Mucosa of descending colon (tissue), 3 donors: ENCODE measurements at places on chromosomes 5 and 9.

GRCh38 chr5:173888473-173889131, 453 bp downstream of the CPEB4 start:
- DNase-seq, result peak; percentile 63

GRCh38 chr9:137446851-137447471, 5.8 kb upstream of the ENTPD8 start:
- DNase-seq, result peak; percentile 32

GRCh38 chr9:129547869-129548570, 72.9 kb downstream of the C9orf50 start:
- DNase-seq, result no peak

DNA sequence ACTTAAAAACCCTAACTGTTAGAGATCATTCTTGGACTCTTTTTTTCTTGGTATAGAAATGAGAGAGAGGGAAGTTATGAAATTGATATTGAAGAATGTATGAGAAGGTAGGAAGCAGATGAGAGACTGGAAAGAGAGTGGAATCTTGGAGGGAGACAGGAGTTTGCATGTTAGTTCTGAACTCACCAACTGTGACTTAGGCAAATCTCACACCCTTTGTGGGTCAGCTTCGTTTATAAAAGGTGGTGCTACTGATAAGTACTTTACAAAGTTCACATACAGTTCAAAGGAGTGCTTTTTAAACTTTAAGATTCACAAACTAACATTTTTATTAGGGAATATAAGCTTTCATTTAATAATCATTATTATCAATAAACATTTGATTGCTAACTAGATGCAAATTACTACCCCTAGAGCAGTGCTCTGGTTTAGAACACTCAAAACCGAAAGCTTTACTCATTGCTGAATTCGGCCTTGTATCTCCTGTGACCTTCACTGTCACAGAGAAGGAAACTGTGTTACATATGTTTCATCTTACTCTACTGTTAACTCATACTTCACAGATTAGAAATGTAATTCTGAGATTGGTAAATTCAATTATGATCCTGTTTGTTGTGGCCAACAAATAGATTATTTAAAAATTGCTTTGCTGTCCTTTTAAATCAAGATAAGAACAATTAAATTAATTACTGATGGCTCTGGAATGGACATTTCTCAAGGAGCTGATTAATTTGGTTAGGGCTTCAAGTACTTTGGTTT, 143.2 kb downstream of the RMI1 start:
- no peak for DNase-seq

DNA sequence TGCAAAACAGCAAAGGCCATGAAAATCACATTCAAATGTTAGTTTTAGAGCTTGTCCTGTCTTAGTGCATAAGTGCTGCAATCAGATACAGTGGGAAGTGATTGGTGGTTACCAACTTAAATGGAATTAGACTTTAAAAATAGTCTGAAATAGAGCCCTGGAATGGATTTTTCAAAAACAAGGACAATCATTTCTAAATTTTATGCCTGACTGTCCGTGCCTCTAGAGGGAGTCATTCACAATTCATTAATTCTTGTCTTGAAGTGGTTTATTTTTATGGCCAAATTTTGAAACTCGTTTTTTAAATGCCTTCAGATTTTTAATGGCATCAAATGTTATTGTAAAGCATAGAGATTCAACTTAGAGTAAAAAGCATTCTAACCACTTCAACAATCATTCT, 561.8 kb upstream of the DAB2 start:
- DNase-seq, result no peak

GRCh38 chr9:124894741-124895170, 32.8 kb downstream of the ARPC5L start:
- DNase-seq, result no peak

DNA sequence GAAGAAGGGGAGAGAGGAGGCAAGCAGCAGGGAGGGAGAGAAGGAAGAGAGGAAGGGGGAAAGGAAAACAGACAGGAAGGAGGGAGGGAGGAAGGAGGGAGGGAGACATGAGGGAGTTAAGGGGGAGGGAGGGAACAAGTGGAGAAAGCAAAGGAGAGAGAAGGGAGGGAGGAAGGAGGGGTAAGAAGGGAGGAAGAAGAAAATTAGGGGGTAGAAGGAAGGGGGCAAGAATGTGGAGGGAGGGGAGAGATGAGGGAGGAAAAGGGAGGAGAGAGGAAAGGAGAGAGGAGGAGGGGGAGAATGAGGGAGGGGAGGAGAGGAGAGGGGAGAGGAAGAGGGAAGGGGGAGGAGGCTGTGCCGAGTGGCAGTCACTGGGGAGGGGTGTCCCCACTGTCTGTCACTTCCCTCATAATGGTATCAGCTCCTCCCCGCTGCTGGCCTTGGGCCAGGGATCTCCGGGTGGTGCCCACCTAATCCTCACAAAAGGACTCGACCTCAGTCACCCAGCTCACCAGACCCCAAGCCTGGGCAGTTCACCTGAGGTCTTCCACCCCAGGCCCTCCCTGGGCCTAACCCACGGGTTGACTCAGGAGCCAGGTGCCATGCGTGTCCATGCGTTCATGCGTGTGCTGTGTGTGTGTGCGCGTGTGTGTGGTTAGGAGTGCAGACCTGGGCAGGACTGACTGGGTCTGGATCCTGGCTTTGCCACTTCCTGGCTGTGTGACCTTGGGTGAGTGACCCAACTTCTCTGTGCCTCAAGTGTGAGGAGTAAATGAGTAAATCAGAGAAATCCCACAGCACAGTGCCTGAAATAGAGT, 18.1 kb downstream of the C9orf50 start:
- peak; percentile 49 for DNase-seq

DNA sequence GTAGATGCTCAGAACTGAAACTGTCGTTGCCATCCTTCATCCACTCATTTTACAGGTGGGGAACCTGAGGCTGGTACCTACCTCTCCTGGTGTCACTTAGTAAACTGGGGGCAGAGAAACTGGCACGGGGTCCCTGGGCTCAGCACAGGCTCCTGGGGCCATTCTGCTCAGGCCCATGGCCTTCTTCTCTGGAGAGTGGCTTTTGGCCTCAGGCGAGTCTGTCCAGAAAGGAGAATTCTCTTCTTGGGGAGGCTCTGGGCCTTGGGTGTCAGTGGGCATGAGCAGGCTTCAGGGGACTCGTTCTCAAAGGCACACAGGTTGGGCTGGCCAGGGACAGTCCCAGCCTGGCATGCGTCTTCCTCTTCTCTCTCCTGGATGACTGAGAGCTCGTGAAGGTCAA, 24.6 kb downstream of the COL5A1 start:
- DNase-seq, result no peak

- DNase-seq, result peak; percentile 70
Observed at GRCh38 chr9:113519426-113520108, 56.0 kb downstream of the RGS3 start.

GRCh38 chr5:88813244-88813643, 69.7 kb downstream of the MEF2C start:
- DNase-seq, result no peak

GRCh38 chr5:124333298-124333979, 413.0 kb downstream of the ZNF608 start:
- peak; percentile 24 for DNase-seq

DNA sequence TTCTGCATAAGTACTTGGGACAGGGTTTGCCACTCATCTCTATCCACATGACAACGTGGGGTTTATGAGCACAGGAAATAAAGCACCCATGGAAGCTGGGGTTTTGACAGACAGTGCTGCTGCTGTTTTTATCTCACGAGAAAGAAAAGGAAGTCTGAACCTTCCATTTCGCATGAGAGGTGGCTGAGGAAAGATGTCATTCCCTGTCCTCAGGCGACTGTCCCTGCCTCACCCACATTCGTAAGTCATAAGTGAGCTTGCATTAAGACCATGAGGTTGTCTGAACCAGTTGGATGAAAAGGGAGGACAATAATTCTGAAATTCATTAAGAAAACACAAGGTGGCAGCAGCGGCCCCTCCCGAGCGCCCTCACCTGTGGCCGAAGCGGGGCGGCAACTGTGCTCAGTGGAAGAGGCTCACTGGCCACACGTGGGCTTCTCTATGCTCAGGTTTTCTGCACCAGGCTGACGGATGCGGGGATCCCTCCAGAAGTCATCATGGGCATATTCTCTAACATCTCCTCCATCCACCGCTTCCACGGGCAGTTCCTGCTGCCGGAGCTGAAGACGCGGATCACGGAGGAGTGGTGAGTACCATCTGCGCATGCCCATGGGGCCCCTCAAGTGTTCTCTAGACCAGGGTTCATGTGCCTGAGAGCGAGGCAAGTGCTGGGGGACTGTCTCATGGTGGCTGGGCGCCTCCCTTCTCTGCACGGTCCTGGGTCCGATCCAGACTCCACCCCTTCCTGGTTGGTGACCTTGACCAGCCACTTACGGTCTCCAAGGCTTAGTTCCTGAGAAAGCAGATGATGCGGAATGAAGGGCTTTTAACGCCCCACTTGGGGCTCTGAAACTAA, 54.7 kb upstream of the SUSD3 start:
- DNase-seq, result no peak

DNA sequence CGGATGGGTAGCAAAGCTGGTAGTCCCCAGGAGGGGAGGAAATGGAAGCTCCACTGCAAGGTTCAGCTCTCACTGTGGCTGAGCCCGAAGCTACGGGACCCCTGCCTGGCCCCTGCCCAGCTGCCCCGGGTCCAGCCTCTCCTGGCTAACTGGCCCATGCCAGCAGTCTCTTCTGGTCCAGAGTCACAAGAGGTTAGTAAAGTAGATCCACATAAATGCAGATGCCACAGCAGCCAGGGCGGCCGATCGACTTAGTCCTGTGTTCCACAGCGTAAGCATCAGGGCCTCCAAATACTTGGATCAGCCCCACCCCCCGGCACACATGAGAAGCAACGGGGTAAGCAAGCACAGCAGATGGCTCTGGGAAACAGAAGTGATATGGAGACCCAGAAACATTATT, 42.1 kb downstream of the MRPL36 start:
- DNase-seq, result no peak

DNA sequence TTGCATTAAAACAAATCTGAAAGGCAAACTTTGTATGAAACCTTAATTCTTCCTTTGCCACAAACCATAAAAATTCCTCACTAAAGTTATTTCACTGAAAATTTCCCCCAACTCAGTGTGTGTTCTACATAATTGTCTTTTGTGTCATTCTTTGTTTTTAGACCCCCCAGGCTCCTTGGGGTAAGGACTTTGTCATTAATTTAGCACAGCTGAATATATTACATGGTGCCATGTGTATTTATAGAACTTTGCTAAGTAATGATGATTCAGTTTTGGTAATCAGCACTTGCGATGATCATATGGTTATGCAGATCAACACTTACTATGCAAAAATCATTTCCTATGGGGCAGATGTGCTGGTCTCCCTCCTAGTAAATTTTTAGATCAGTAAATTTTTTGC, 712.1 kb upstream of the MEF2C start:
- DNase-seq, result no peak

GRCh38 chr9:16461137-16461840, 409.2 kb downstream of the BNC2 start:
- DNase-seq, result no peak

- DNase-seq, result no peak
Observed at GRCh38 chr5:116632890-116633289, 58.3 kb upstream of the SEMA6A start.

- DNase-seq, result no peak
Observed at GRCh38 chr9:71955300-71955915, 44.0 kb downstream of the C9orf85 start.

- DNase-seq, result no peak
Observed at GRCh38 chr9:138049779-138050471, 172.3 kb downstream of the CACNA1B start.
